IMR-90 (cell line): ENCODE measurements at places on chromosomes 5 and 9.

DNA sequence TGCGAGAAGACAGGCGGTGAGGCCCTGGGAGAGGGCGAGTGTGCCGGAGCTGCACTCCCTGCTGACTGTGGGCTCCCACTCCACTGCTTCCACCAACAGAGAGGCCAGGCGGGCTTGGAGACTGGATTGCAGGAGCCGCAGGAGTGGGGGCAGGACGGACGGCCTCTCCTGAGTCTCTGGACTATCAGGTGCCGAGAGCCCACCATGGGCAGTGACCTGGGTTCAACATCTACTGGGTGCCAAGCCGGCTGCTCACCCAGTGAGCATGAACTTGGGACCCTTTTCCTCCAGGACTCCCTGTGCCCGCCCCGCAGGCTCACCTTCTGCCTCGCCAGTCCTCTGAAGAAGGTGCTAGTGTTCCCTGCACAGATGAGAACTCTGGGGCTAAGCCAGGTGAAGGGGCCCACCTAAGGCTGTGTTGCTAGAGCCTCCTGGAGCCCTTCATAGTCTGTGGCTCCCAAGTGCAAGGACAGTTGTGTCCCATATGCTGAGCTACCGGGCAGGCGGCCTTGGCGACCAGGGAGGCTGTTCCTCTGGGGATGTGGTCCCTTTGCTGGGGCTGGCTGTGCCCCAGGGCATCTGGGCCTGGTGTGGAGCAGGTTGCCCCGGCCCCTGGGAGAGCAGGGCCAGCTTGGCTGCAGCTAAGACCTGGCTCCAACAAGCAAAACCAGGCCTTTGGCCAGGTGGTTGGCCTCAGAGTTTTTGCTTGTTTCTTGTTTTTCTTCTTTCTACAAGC lies 77.7 kb upstream of the PHYKPL start:
- no peak overlapping the region for H3K27ac ChIP-seq
- no peaks in the 10 kb centered on the region for H3K27me3 ChIP-seq

DNA sequence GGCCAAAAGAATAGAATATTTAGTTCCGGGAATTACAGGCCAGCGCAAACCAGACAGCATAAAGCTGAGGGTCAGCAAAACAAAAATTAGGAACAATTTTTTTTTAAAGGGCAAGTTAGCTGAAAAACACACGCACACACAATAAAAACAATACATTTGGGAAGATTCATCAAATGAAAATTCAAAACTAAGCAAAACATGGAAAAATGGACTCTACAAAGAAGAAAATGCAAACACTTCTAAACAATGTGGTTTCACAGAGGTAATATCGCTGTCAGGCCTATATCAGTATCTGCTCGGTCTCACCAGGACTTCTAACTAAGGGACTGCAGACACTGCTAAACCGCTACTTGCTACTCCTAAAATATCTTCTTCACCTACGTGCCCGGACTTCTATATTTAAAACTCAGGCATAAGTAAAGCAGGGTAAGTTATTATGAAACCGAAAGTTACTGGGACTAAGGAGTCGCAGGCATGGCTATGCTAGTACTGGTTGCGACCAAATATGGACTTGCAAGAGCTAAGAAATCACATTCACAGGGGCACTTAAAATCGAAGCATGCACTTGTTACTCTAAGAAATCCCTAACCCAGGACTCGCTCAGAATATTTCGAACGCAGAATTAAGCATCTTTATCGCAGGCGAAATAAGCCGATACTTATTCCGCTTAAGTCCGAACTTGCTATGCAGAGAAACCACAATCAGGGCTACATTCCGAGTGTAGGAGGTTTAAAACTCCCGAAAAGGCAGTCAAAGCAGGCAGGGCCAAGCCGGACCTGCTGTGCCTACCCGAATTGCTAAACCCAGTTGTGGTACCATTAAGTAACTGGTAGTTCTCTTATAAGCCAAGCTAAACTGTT lies 2.3 kb downstream of the ANXA2R start:
- H3K36me3 ChIP-seq, result no peaks in the 10 kb centered on the region
- H3K4me3 ChIP-seq, result peak overlapping the region; percentile 76
- H3K27me3 ChIP-seq, result no peaks in the 10 kb centered on the region
- H3K4me1 ChIP-seq, result peaks cover 8% of the 10 kb centered on the region

GRCh38 chr9:116237456-116237855 lies 83.9 kb downstream of the PAPPA start:
- no peak overlapping the region for H3K4me3 ChIP-seq
- H3K4me1 ChIP-seq, result peaks cover 21% of the 10 kb centered on the region
- no peak for DNase-seq
- peak overlapping the region; percentile 18 for H3K27ac ChIP-seq
- peaks cover 39% of the 10 kb centered on the region for H3K36me3 ChIP-seq

- DNase-seq, result peak; percentile 58
- peaks cover 15% of the 10 kb centered on the region for H3K4me1 ChIP-seq
- no peak overlapping the region for H3K4me3 ChIP-seq
- H3K27ac ChIP-seq, result no peak overlapping the region
- no peaks in the 10 kb centered on the region for H3K36me3 ChIP-seq
Observed at GRCh38 chr9:87292449-87293191, 205.0 kb upstream of the DAPK1 start.

- no peak overlapping the region for H3K4me3 ChIP-seq
- H3K4me1 ChIP-seq, result no peaks in the 10 kb centered on the region
- DNase-seq, result no peak
- no peaks in the 10 kb centered on the region for H3K36me3 ChIP-seq
Observed at GRCh38 chr5:181042722-181043121, 2.7 kb downstream of the BTNL9 start.

GRCh38 chr9:83403527-83404238 lies 134.5 kb downstream of the FRMD3 start:
- no peak overlapping the region for H3K4me3 ChIP-seq
- H3K36me3 ChIP-seq, result no peaks in the 10 kb centered on the region
- no peak overlapping the region for H3K27ac ChIP-seq
- H3K27me3 ChIP-seq, result no peaks in the 10 kb centered on the region
- H3K4me1 ChIP-seq, result no peaks in the 10 kb centered on the region

- H3K27ac ChIP-seq, result peak overlapping the region; percentile 90
- H3K27me3 ChIP-seq, result no peaks in the 10 kb centered on the region
- DNase-seq, result peak; percentile 91
- H3K4me1 ChIP-seq, result peaks cover 25% of the 10 kb centered on the region
Observed at GRCh38 chr9:35729700-35730485, 2.1 kb downstream of the TLN1 start.

GRCh38 chr5:117803533-117803932 lies 1184.8 kb downstream of the DTWD2 start:
- DNase-seq, result peak; percentile 90
- H3K4me3 ChIP-seq, result no peak overlapping the region
- peak overlapping the region; percentile 76; the same call in 1 of the 2 replicates for H3K27ac ChIP-seq
- no peaks in the 10 kb centered on the region for H3K36me3 ChIP-seq
- H3K27me3 ChIP-seq, result no peaks in the 10 kb centered on the region
- H3K4me1 ChIP-seq, result peaks cover 2% of the 10 kb centered on the region
